ENCODE measurements at places on chromosomes 1 and 21.

DNA sequence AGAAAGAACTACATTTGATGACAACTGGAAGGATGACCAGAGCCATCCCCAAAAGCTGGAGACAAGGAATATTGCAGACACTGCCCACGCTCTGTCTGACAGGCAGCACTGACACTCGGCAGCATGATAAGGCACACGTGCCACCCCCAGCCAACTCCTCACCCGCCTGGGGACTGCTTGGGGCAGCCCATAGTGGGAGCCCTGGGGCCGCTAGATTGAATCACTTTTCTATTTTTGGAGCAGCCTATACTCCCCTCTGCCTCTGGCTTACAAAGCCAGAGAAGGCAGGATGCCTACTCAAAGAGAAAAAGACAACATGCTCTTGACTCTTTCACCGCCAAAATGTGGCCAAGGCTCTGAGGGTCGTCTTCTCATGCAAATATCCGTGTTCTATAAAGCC, 1.3 kb downstream of the SMG5 start:
- DNase-seq: no peak

DNA sequence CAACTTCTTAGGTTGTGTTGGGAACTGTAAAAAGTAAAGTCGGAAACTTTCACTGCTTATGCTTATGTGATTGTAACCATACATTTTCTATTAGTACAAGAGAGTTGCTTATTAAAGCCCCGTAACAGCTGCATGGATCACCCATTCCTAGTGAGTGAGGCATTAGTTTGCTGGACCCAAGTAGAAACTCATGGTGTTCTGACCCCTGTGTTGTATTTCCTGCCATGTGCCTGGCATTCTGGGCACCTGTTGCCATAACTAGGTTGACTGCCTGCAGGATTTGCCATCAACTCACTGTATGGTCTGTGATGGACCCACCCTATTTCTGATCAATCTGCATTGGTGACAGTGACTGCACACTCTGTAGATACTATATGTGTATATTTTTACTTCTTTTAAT, 173.0 kb downstream of the PGBD5 start:
- no peak for DNase-seq

DNA sequence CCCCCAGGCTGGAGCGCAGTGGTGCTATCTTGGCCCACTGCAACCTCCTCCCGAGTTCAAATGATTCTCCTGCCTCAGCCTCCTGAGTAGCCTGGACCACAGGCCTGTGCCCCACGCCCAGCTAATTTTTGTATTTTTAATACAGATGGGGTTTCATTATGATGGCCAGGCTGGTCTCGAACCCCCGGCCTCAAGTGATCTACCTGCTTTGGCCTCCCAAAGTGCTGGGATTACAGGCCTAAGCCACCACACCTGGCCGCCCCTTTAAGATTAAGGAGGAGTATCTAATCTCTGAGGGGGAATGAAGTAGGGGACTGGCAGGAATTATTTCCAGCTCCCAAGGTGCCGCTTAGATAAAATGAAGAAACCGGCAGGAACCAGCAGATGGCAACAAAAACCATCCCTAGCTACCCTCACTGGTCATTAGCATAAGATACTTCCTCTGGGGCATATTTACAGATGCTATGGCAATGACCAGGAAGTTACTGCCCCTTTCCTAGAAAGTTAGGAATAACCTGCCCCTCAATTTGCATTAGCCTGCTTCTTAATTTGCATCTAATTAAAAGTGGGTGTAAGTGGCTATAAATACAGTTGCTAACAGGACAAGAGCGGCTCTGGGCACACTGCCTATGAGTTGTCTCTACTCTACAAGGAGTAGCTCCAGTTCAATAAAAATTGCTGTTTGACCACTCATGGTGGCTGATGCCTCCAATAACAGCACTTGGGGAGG, 7.1 kb upstream of the NSUN4 start:
- DNase-seq: no peak

- DNase-seq: no peak
These were observed 192.8 kb downstream of the FCRL5 start for GRCh38 chr1:157359314-157360022.

- no peak for DNase-seq
These were observed 102.7 kb downstream of the RASAL2 start for GRCh38 chr1:178196631-178197030.

- no peak for DNase-seq
These were observed 526.9 kb downstream of the MATN1 start for GRCh38 chr1:30196457-30196856.

- no peak for DNase-seq
These were observed 55.0 kb downstream of the HIVEP3 start for GRCh38 chr1:41863718-41864117.

- DNase-seq: peak; percentile 51
These were observed 975.7 kb upstream of the ADGRL4 start for GRCh38 chr1:79982211-79982610.

- DNase-seq: no peak
These were observed 33.5 kb upstream of the RGS4 start for GRCh38 chr1:163035446-163036249.

- no peak for DNase-seq
These were observed 22.5 kb downstream of the DPH5 start for GRCh38 chr1:101003012-101003650.

- no peak for DNase-seq
These were observed 37.1 kb upstream of the ADAM30 start for GRCh38 chr1:119933397-119933796.

GRCh38 chr21:17539743-17540341, 27.0 kb downstream of the CXADR start:
- peak; percentile 20 for DNase-seq

DNA sequence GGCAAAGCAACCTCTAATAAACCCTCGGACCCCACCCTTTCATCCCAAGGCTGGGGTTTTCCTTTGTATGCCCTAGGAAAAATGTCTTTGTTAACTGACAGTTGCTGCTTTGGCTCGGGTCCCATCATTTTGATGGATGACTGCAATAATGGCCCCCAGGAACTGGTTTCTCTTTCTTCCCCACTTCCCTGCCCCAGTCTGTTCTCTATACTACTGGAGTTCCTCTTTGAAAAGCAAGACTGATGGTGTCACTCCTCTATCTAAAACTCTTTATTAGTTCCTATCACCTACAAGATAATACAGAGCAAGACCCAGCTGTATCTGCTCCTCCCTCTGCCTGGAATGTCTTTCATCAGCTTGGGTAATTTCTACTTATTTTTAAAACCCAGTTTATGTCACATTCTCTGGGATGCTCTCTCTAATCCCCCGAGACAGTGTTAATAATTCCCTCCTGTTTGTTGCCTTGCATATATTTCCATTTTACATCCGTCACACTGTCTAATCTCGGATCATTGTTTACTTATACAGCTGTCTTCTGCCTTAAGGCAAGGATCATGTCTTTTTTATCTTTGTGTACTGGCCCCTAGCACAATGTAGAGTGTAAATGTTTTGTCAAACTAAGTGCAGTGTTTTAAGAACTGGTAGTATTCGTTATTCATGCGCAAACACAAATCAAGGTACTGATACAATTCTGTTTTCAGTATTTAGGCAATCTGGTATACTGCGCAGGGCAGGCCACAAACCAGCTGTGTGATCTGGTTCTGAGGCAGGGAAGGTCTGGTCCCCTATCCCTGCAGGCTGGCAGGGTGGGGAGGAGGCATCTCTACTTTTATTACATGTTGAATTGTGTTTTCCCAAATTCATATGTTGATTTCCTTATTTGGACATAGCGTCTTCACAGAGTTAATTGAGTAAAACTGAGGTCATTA, 16.1 kb downstream of the SLAMF1 start:
- no peak for DNase-seq

DNA sequence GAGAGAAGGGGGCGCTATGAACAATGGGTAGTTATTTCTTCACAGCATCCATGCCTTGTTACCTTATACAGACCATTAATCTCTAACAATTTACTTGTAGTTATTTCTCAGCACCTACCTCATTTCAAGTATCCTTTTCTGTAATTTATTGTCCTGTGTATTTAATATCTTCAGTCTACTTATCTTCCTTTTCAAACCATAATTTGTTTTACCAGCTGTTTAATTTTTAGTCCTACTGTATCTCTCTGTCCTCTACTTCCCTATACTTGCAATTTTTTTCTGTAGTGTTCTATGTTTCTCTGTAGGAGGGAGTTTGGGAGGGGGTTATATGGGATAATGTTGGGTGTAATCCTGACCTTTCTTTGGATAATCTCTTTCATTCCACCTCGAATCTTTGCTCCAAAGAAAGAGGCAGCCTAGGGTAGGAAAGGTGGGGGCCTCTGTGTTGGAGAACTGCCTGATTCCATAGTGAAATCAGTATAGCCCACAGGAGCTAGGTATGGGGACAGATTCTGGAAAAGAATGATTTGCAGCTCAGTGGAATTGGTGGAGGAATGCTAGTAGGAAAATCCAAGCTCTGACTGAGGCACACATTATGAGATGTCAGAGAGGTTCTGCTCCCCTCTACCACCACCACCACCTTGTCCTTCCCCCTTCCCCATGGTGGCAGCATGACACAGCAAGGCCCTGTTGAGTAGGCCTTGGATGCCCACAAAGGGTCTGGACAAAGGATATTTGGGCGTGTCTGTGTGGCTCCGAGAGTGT, 642 bp downstream of the MLLT11 start:
- peak; percentile 29 for DNase-seq

DNA sequence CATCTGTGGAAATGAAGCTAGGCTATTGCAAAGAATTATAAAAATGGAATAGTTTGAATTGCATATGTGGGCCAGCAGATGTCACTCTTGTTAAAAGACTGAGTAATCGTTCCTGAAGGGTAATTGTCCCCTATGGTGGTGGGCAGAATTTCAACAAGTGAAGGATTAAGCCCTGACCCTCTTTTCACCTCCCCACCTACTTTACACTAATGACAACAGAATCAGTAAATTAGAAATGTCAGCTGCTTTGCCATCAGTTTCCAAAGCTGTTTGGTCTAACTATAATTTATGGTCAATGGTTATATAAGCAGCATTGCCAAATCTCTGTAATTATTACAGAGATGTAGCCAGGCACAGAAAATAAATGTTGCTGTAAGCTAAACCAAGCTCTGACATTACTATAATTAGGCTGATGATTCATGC, 898.6 kb downstream of the AMY1C start:
- DNase-seq: peak; percentile 60

GRCh38 chr1:152458384-152459185, 44.5 kb upstream of the CRNN start:
- peak; percentile 87 for DNase-seq

- no peak for DNase-seq
These were observed 467.9 kb downstream of the SIPA1L2 start for GRCh38 chr1:232162001-232162400.

DNA sequence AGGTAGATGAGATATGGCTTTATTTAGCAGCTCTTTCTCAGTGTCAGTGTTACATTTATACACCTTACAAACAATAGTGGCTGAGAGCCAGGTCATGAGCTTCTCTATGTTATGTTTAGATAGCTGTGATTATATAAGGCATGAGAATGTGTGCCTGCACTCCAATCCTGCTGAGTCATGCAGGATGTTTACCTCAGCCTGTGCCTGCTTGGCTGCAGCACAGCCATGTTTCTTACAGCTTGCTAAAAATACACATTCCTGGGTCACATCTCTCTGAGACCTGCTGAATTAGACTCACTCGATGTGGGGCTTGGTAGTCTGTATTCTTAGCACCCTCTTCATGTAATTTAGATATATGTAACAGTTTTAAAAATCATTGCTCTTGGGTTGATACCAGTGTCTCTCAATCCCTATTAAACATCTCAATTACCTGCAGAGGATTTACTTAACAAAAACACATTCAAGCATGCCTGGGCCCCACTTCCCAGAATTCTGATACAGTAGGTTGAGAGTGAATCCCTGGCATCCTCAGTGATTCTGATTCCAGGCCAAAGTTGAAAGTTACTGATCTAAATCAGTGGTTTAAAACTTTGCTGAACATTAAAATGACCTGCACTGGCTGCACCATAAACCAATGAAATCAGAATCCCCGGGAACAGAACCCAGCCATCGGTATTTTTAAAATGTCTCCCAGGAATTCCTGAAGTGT, 107.5 kb downstream of the GDAP2 start:
- no peak for DNase-seq

GRCh38 chr1:71948561-71948960, 333.8 kb downstream of the NEGR1 start:
- no peak for DNase-seq

GRCh38 chr1:74733604-74734484, 892 bp downstream of the TYW3 start:
- peak; percentile 84 for DNase-seq

- no peak for DNase-seq
These were observed 14.6 kb downstream of the EFCAB7 start for GRCh38 chr1:63537940-63538339.

GRCh38 chr1:183023146-183023600, at the start of gene LAMC1:
Gene LAMC1, plus strand, starts transcription at chr1:183023420. Its CDS starts 297 bp downstream, at chr1:183023717.
- peak; percentile 42 for DNase-seq

DNA sequence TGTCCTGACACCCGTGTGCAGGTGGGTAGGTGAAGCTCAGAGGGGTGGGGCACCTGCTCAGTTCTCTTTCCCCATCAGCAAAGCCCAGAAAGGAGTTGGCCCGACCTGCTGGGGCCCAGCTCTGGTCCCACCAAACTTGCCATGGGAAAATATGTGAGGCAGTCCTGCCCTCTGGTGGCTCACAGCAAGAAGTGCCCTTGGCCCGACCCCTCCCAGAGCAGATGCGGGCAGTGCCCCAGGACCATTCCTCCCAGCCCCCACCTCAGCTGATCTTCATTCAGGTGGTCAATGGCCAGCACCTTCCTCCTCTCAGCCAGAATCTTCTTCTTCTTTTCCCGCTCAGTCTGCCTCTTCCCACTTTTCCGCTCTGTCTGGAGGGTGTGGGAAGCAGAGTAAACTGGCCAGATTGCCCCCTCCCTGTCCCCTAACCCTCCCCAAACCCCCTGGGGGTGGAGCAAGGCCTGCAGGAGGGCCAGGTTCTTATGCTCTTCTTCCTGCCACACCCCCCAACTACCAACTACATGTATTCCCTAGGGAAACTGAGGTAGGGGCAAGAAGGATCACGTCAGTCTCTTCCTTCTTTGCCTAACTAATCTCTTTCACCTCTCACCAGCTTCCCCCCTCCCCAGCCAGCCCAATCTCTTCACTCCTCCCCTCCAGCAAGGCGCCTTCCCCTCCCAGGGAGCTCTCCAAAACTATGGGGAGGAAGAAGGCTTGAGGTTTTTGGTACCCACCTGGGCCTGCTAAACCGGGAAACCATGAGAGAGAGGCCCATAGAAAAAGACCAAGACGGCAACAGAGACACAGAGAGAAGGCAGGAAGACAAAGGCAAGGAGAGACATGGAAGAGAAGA, 15.6 kb downstream of the TNNT2 start:
- DNase-seq: peak; percentile 55

All from Ammon's horn (tissue), 1 donor.